ENCODE measurements at places on chromosomes 12 and 14.

- no peak for DNase-seq
Measured at GRCh38 chr14:67852926-67853604, 33.5 kb downstream of the RAD51B start.

GRCh38 chr14:98847521-98848468, 424.2 kb downstream of the BCL11B start:
- peak; percentile 4 for DNase-seq

GRCh38 chr12:50123203-50123602, 11.2 kb downstream of the COX14 start:
- DNase-seq = no peak

GRCh38 chr12:106754331-106754730, 20.2 kb upstream of the RIC8B start:
- DNase-seq = no peak

- DNase-seq = no peak
Measured at GRCh38 chr14:72892879-72893635, 844 bp downstream of the DPF3 start.

GRCh38 chr12:111271674-111272418, 97.0 kb downstream of the PHETA1 start:
- peak; percentile 49 for DNase-seq

DNA sequence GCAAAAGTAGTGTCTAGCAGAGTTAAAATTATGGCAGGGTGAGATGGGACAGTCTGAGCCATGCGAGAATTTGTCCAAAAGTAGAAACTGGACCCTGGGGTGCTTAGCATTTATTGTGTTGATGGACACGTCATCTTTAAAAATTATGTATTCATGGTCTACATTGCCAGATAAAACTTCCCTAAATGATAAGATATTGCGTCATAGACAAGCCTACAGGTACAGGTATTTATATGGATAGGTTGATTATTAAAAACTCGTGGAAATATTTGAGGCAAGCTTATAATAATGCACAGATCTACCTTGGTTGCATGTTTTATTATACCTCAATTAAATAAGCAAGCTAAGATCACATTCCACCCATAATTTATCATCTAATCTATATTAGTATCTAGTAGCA, 196.0 kb upstream of the PDZRN4 start:
- no peak for DNase-seq

- DNase-seq = no peak
Measured at GRCh38 chr12:26120561-26121274, 4.1 kb downstream of the BHLHE41 start.

DNA sequence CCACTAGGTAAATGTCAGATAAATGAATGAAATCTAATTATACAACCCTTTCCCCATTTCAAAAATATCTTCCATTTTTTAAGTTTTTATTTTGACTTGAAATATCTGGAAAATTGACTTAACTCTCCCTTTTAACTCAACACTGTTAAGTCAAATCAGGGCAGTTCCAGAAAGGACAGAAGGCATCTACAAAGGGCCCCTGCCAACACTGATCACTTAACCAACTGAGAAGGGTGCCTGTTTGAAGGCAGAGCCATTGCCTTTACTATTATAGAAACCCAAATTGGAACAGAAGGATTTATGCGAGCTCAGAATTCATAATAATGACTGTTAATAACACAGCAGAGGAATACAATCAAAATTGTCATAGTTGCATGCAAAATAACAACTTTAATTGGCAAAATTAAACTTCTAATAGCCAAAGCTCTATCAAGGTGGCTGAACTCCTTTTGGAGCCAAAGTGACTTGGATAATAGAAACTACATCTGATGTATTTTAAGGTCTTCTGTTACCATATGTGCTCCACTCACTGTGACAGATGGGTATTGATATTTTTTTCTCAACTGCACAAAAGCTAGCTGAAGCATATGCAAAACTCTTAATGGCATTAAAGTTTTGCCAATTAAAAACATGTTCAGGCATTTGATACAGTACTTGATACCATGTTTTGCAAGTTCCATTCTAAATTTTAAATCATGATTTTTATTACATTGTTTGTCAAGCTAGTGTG, 383.8 kb downstream of the NOVA1 start:
- DNase-seq = no peak

- DNase-seq = no peak
Measured at GRCh38 chr12:44876544-44877410, 662 bp upstream of the NELL2 start.

DNA sequence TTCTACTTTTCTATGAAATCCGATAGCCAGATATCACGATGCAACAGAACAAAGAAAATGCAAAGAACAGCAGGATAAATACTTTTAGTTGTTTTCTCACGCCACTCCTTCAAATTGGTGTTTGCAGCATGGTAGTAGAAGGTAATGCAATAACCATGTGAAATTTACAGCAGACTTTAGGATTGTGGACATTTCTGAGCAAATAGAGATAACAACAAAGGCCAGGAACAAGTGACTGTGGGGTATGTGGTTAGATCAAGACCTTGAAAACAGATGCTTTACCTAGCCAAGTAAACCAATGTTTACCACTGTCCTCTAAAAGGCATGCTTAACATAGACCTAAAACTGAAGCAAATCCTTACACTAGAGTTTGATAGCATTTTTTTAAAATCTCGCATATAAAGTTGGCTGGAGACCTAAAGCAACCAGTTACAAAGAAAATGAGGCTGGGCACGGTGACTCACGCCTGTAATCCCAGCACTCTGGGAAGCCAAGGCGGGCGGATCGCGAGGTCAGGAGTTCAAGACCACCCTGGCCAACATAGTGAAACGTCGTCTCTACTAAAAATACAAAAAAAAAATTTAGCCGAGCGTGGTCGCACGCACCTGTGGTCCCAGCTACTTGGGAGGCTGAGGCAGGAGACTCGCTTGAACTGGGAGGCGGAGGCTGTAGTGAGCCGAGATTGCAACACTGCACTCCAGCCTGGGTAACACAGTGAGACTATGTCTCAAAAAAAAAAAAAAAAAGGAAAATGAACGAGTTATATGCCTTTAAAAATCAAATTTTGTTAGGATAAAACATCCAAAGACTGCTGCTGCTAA, 123.2 kb upstream of the FOXN3 start:
- no peak for DNase-seq

- DNase-seq = no peak
Measured at GRCh38 chr12:29376118-29376517, 4.9 kb downstream of the ERGIC2 start.

DNA sequence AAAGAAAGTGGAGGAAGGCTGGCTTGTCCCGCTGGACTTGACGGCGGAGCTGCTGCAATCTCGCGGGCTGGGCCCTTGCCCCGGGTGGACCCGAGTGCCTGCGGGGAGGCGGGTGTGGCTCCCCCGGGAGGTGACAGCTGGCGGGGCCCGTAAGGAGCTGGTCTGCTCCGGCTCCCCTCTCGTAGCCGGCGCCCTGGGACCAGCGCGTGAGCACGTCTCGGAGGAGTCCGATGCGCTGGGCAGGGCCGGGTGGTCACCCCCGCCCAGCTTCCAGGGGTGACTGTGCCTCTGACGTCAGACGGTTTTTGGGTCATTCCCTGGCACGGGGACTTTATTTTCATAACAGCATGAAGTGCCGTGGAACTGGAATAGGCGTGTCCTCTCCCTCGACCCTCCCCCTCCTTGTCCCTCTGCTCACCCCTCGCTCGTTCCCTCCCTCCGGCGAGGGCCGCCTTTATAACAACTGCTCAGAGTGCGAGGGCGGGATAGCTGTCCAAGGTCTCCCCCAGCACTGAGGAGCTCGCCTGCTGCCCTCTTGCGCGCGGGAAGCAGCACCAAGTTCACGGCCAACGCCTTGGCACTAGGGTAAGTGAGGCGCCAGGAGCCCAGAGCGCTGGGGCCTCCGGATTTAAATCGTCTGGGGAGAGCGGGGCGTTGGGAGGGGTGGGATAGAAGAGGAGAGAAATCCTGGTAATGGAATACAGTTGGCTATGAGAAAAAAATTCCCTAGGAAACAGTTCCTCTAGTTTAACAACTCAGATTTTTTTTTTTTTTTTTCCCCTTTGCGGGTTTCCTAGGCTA, at the start of gene GPRC5A:
Gene GPRC5A (plus strand): TSS at position 483 of the 801 bp plus-strand sequence. CDS start 16,688 bp downstream, outside the sequence.
- peak; percentile 82 for DNase-seq

- DNase-seq = no peak
Measured at GRCh38 chr12:49541140-49541861, 2.5 kb downstream of the KCNH3 start.

DNA sequence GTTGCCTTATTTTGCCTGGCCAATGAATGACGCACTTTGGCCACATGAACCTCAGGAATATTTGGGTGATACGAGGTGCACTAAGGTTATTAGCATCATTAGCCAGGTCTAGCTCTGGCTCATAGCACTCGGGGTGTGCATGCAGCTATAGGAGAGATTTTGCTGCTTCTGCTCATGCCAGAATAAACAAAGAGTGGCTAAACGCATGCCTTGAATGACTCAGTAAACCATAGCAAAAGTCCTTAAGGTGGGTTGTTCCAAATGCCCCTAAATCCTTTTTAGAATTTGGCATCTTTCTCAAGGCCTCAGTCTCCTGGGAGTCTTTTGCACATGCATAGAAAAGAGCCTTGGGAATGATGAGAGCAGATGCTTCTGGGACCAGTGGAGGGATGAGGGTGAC, 343.7 kb upstream of the FKBP4 start:
- no peak for DNase-seq

GRCh38 chr14:37428954-37429353, 166.1 kb downstream of the FOXA1 start:
- DNase-seq = no peak

GRCh38 chr14:70808416-70809224, 693 bp downstream of the MAP3K9 start:
- peak; percentile 24 for DNase-seq

GRCh38 chr14:68015356-68016254, 196.0 kb downstream of the RAD51B start:
- DNase-seq = no peak

DNA sequence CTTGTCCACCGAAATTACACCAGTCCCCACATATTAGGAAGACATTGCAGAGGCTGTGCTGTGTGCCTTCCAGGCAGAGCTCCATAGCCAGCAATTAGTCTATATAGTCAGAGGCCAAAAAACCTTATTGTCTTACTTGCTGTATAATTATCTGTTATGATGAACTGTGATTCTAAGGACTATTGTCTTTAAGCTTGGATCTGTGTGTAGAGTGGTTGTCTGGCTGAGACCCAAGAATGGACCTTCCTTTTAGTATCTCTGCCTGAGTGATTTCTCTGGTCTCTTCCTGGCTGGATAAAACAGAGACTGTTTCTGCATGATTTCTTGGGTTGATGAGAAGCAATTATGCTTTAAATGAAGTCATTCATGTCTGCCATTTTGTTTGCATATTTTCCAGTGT, 465.3 kb downstream of the PRKD1 start:
- DNase-seq = no peak

- no peak for DNase-seq
Measured at GRCh38 chr12:88958946-88959345, 378.7 kb upstream of the KITLG start.

DNA sequence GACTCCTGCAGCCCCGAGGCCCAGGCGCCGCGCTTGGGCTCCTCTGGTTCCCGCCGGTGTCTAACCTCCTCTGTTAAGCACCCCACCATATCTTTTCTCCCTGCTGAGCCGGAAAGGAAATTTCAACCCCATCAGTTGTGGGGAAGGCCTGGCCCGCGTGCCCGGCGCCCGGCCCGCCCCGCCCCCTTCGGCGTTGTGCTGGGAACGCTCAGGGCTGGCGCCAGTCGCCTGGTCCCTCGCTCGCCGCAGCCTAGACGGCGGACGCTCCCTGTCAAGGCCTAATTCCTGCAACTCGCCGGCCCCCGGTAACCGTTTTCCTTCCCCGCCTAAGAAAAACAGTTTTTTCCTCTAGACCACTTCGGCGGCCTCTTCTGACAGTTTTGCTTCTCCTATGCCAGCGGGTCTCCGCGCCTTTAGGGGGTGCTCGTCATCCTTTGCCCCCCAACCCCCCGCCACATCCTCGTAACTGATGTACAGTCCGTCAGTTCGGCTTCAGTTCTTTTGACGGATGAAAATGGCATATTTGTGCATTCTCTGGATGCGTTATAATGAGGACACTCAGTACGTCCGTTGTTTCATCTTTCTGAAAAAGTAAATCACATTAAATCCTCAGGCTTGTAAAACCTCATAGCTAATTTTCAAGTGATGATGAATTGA, 506 bp upstream of the NAP1L1 start:
- no peak for DNase-seq

DNA sequence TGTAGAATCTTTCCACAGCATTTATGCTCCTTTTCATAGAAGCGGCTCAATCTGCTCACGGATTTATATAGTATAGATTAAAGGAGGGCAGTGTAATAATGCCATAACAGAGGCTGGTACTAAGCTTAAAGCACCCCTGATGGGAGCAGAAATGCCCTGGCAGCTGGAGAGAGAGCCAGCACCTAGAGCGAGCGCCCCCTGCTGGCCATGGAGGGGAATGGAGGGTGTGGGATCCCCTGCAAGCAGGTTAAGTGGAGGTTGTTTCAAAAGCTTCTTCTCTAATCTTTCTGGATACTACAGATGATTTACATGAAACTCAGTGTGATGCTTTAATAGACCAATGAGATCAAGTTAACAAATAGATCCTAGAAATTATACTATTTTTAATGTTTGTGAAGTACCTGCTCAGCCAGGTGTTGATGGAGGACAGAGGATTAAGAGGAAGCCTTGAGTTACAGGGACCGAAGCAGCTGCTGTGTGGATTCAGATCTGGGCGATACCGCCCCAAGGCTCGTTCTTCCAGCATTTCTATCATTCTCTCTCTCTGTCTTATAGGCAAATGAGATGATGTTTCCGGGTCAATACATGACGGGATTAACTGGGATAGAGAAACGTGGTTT, 1519.3 kb upstream of the TMEM132C start:
- DNase-seq = peak; percentile 57

- DNase-seq = peak; percentile 77
Measured at GRCh38 chr12:77724367-77724957, 106.2 kb upstream of the NAV3 start.

DNA sequence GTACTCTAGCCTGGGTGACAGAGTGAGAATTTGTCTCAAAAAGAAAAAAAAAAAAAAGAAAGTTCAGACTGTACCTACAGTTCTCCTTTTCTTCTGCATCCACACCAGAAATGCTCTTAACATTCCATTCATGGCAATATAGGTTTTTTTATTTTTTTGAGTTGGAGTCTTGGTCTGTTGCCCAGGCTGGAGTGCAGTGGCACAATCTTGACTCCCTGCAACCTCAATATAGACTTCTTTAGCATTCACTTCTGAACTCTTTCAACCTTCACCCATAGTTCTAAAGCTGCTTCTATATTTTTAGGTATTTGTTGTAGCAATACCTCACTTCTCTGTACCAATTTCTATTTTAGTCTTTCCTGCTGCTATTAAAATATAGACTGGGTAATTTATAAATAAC, 1095.7 kb downstream of the FLRT2 start:
- DNase-seq = no peak
